ENCODE measurements at places on chromosomes 4 and X.

DNA sequence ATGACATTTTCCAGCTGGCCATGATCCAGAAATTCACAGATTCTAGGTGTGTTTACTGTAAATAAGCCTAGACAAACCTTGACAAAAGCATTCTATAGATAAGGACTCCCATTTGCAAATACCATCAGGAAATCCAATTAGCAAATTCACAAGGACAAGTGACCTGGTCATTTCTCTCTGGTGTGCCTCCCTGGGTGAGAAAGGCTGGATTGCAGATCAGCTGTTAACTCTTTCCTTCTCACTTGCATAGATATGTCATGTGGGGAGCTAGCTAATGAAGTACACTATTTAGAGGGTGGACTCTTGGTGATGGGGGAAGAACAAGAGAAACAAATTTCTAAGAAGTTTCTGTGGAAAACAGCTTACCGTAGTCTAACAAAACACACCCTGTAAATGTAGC lies 58.9 kb downstream of the MOSPD2 start:
- DNase-seq: no peak

- DNase-seq: no peak
Measured at GRCh38 chr4:139961344-139961946, 192.5 kb downstream of the MAML3 start.

- DNase-seq: no peak
Measured at GRCh38 chrX:56600141-56600540, 36.7 kb downstream of the UBQLN2 start.

GRCh38 chrX:8586953-8587352 lies 122.3 kb downstream of the VCX3B start:
- DNase-seq: no peak

DNA sequence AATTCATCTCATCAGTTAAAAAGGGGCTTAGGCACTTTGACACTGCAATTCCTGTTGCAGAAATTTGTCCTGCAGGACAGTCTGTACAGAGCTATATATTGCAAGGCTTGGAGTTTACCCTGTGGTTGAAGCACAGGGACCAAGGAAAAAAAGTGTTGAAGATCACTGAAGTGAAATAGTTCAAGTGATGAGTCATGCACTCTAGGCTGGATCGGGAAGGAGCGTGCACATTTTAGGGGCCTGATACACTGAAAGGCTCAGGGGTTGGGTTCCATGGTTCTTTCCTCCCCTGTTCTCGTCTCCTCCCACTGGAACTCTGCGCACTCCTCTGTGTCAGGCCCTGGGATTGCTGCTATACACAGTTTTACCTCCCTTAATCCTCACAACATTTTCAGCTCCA lies 104.9 kb upstream of the ARMCX2 start:
- DNase-seq: no peak

DNA sequence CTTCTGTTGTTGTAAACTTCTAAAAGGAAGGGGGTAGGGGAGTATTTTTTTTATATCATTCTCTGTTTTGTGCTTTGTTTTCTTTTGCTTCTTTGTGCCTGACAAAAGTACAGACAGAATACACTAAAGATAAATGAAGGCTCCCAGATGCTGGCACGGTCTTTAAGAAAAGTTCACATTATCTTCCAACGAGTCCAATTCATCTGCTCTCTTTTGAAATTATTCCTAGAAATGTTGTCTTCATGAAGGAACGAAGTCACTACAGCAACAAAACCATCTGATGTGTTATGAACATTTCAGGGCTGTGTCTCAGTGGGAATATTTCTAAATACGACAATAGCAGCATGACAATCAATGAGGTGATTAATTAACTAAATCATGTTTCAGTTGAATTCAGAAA lies 813.8 kb upstream of the HTR2C start:
- no peak for DNase-seq

DNA sequence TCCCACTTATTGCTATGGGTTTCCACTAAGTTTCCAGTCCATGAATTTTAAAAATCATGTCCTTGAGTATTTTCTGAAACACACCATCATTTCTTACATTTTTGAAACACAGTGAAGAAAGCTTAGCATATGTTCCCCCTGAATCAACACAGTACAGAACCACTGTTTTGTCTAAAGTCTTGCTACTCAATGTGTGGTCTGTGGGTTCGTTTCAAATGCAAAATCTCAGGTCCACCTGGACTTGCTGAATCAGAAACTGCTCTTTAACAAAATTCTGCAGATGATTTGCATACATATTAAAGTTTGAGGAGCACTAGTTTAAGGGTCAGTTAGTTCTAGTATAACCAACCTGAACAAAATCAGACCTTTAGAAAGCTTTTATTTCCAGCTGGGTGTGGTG lies 60.4 kb downstream of the SUPT20HL2 start:
- no peak for DNase-seq

- DNase-seq: no peak
Measured at GRCh38 chr4:177667687-177668086, 225.4 kb upstream of the AGA start.

All from DMS79 (cell line).